ENCODE measurements at places on chromosomes 4 and X.

DNA sequence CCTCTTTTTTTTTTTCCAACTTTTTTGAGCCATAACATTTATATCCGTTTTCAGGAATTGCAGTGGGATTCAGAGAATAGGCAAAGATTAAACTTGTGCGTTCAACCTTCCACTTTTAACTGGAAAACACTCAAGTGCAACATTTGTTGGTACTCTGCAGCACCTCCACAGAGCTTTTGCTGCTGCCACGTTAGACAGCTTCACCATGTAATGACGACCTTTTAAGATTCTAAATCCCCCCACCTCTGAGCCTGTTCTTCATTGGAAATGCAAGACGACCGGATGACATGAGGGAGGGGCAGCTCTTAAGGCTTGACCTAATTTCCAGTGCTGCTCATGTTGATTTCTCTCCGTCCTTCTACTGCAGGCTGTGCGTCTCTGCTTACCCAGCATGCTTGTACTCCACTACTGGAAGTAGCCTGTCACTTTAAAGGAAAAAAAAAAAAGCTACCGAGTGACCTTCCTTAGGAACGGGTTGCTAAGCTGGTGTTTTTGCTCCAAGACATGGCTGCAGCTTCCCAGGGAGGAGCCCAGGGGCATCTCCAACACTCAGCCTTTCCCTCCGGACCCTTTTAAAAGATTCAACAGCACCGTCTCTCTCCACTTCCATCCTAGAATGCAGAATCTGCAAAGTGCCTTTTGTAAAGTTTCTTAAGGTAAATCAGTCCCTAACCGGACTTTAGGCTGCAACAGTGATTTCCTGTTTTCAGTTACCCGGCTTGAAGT is at the start of gene CC2D2A:
Gene CC2D2A, plus strand, starts transcription at position 481 of the 726 bp plus-strand sequence. CDS start 6,051 bp downstream, outside the sequence.
- DNase-seq, result no peak

DNA sequence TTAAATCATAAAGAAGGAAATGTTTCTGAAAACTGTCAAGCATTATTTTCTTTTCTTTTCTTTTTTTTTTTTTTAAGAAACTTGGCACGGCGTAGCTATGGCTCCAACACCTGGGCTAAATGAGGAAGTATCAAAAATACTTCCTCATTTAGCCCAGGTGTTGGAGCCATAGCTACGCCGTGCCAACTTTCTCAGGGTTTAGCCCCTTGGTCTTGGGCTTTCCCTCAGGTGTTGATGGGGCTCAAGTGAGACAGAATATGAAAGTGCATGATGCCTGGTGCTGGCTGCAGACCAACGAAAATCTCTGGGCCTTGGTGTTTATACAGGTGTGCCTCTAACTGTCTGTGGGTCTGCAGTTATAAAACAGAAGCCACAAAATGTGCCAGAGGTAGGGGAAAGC is 132.7 kb downstream of the ARHGAP24 start:
- DNase-seq, result peak; percentile 2

DNA sequence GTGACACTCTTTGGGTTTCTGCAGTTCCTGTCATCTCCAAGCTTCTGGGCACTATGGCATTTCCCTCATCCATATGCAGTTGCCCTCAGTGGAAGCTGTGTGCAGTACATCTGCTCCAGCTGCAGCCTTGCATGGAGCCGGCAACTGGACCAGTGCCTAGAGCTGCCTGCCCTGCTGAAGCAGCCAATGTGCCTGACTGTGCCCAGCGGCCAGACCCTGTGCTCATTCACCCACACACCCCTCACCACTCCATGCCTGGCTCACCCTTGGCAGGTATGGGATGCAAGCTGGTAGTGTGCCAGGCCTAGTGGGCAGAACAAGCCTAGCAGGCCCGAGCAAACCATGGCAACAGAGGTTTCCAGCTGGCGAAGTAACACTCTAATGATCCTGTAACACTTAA is 370.8 kb downstream of the FSTL5 start:
- DNase-seq, result no peak

DNA sequence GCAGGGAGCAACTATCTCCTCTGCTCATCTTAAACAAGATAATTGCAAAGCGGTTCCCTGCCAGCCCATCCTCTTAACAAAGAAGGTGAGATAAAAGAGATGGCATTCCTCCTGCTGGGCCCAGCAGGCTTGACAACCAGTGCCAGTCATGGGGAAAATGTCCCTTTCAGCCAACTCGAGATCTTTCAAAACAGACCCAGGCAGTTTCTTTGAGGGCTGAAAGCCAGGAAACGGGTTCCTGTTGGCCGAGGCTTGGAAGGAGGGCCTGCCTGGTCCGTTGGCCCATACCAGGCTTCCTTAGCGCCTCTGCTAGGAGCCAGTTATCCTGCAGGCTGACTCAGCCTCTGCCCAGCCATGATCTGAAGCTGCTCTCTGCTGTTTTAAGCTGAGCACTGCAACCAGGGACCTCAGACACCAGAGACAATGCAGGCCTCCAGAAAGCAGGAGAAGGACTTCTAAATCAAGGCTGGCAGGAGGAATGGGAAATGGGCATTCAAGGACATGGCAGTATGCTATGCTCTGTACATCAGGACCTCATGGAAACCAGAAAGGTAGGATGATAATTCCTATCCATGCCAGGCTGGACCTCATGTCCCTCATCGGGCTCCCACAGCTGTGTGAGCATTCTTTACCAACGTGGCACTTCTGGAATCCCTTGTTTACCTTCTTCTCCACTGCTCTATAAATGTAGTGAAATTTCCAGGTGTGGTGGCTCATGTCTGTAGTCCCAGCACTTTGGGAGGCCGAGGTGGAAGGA is 42.4 kb upstream of the SLC2A9 start:
- no peak for DNase-seq

DNA sequence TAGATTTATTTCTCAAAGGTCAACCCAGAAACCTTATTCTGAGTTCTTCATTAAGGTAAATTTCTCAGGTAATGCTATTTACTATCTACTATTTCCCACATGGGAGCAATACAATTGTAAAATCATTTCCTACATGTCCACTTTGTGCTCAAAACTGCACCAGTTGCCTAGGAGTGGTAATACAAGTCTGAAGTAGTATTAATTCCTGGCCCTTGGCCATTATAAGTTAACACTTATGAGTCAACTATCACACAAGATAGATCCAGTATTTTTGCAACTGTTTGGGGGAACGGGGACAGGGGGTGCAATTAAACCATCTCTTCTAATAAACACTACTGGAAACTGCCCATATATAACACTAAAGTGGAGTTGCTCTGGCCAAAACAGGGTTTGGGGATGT is 48.9 kb downstream of the ACSL4 start:
- DNase-seq, result no peak

DNA sequence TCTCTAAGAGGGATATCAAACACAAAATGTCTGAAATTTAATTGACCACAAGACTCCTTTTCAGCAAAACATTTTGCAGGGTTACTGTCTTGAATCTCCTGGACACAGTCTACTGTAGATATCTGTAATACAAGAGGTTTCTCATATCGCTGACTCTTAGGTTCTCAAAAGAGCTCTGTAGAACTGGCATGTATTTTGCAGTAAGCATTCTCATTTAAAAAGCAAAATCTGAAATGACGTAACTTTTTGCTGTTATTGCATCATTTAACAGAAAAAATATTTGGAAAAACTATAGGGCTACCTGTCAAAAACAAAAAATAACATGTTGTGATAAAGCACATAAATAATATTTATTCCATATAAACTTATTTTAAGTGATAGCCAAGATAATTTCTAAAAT is 114.2 kb downstream of the CDS1 start:
- no peak for DNase-seq

GRCh38 chr4:38856524-38857337 is at the start of gene TLR6:
Gene TLR6 (minus strand): TSS chr4:38856817. CDS start chr4:38829473, 27,344 bp downstream.
- DNase-seq, result peak; percentile 81

DNA sequence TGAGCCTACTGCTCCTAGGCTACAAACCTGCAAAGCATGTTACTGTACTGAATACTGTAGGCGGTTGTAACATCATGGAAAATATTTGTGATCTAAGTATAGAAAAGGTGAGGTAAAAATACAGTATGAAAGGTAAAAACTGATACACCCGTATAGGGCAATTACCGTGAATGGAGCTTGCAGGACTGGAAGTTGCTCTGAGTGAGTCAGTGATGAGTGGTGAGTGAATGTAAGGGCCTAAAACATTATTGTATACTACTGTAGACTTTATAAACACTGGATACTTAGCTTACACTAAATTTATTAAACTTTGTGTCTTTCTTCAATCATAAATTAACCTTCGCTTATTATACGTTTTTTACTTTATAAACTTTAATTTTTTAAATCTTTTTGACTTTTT is 3.7 kb downstream of the KIF4A start:
- no peak for DNase-seq

- DNase-seq, result no peak
These were observed 50.8 kb upstream of the SETD7 start for GRCh38 chr4:139606579-139607501.

DNA sequence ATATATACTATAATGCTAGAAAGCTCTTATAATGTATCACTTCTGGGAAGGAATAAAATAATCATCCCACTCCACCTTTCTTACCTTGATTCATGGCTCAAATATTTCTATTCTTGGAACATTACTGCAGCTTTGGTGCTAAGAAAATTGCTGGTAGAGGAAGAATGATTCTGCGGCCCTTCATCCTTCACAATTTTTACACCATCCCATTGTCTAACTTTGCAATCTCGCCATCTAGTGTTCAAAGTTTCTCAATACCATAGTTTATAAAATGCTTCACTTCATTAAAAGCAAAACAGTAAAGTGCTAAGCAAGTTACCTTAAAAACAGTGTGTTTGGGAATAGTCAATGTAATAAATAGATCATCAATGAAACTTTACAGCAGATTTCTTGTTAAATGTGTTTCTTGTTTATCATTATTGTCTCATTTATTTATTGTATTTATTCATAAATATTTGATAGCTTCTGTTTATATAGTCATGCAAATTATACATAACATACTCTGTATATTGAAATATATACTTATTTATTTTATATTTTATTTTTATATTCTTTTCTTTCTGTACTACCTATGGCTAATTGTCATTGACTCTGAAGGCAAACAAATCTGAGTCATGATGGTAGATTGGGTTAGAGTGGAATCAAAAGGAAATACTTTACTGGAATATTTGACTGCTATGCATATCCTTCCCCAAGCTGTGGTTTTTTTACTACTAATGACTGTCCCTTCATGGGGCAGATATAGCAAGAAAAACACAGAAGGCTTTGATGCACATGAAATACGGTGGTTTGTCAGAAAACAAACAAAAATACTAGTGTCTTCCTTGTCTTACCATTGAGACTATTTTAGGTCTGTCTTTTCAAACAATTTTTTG is 390.7 kb downstream of the MAPK10 start:
- no peak for DNase-seq
